SW 1271 (cell line): ENCODE measurements at places on chromosomes 7 and 10.

DNA sequence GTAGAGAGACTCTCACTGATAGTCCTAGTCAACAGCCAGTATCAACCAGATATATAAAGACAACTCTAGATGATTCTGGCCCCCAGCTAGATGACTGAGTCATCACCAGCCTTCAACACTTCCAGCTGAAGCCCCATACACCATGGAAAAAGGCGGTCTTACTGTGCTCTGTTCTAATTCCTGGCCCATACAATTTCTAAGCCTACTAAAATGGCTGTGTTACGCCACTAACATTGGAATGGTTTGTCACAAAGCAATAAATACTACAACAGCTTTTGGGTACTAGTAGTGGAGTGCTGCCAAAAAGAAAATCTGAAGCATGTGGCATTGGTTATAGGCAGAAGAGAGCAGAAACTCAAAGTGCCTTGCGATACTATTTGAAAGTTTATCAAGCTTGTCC, 13.0 kb upstream of the TES start:
- no peak for DNase-seq

DNA sequence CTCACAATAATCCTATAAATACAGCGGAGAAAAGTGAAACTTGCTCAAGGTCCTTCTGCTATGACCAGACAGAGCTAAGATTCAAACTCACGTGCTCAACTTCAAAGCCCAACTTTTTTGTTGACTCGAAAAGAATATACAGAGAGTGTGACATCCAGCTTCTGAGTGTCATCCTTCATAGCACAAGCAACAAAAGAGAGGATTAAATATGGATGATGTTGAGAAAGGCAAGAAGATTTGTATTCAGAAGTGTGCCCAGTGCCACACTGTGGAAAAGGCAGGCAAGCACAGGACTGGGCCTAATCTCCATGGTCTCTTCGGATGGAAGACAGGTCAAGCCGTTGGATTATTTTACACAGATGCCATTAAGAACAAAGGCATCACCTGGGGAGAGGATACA, 2.1 kb upstream of the FAM3C start:
- DNase-seq = no peak

GRCh38 chr10:102384606-102385429, 10.7 kb upstream of the NFKB2 start:
- no peak for DNase-seq

DNA sequence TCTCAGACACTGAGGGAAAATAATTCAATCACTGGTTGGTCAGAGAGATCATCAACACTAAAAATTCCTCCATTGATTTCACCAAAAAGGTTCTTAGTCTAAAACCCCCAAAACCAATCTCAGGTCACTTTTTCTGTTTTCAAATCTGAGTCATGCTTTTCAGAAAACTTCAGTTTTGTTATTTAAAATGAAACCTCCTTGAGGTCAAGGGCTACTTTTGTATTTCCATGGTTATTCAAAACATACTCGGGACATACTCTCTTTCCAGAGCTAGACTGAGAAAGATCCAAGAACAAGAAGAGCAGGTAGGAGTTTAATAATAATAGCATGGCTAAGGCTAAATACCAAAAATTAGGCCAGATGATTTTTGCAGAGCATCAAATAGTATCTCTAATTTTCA, 152.8 kb downstream of the SDHAF3 start:
- DNase-seq = no peak

- no peak for DNase-seq
These were observed 35.3 kb downstream of the PDZD8 start for GRCh38 chr10:117339979-117340378.
